ENCODE measurements at places on chromosomes 2 and 18.
A peak's percentile ranks its signal among the peaks of the same experiment; 100 is the strongest.

GRCh38 chr2:120881981-120882788 is 146.5 kb downstream of the GLI2 start:
- no peak for DNase-seq

GRCh38 chr2:151765760-151766410 is 31.6 kb upstream of the NEB start:
- DNase-seq, result no peak

DNA sequence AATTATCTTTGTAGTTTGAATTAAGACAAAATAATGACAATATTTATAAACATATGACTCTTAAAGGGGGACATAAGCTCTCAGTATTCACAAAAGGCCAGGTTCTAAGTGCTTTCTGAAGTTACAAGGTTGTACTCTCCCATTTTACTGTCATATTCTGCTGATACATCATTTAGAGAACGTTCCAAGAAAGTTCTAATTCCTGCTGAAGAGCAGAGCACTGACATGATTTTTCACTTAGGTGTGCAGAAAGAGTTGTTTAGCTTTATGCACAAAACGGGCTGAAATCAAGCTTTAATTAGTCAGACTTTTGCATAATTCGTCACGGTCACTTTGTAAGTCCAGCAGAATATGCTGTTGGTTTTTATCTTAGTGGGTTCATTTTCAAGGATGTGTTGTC is 37.3 kb downstream of the ADAM23 start:
- DNase-seq, result no peak

DNA sequence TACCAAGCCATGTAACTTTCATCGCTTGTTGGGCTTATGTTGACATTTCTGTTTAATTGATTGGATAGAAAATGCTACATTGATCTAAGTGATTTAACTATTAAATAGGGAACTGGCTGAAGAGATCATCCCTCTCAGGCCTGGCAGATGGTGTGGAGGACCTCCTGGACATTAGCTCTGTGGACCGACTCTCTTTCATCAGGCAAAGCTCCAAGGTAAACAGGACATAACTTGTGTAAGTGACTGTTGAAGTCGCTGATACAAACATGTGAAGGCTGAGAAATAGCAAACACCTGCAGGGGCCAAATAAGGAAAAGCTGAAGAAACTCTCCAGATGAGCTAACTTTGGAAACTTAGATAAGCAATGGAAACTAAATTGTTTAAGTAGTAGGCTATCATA is 68.8 kb downstream of the UNC80 start:
- DNase-seq, result no peak

- no peak for DNase-seq
These were observed 336.1 kb downstream of the OSR1 start for GRCh38 chr2:19022334-19022733.

DNA sequence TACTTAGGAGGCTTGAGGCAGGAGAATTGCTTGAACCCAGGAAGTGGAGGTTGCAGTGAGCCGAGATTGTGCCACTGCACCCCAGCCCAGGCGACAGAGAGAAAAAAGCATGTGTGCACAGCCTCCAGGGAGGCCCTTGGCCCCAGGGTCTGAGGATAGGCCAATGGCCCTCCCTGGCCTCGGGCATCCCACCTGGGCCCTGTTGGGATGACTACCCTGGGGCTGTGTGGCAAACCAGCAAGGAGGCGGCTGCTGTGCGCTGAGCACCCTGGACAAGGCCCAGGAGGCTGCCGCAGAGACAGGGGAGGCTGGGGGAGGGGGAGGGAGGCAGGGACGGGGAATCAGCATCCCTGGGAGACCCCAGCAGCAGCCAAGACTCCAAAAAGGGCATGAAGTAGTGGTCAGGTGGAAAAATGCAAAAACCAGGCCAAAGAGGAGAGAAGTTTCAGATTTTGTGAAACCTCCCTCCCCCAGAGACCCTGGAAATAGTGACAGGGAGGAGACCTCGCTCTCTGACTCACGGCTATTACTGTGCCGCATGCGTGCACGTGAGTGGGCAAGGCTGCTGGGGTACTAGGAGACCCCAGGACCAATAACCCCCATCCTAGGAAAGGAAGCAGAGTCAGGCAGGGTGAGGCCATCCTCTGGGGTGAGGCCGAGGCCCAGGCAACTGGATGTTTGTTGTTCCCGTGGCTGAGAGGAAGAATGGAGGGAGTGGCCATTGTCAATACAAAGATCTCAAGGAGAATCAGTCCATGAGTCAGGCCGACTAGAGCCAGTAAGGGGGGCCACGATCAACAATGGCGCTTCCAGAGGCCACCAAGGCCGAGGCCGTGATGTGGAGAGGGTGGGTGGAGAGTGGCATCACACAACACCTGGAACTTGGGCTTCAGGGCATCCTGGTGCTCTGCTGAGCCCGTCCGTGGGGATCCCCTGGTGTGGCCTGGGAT is 16.0 kb upstream of the B3GNT7 start:
- DNase-seq, result no peak

DNA sequence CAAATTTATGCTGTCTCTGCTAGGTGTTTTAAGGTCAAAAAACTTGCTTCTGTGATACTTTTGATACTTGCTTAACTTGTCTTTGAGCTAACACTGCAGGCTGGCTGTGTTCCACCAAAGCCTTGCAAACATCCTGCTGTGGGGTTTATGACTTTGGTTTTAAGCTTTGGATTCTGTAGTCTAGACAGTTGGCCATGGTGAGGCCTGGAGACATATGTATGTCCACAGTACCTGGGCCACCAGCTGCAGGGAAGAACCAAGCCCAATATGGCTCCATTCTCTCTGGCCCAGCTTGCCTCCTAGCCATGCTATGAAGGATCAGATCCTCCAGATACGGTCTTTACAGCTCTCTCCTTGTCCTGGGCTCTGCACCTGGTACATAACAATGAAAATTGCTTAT is 113.9 kb downstream of the INO80D start:
- DNase-seq, result peak; percentile 13

DNA sequence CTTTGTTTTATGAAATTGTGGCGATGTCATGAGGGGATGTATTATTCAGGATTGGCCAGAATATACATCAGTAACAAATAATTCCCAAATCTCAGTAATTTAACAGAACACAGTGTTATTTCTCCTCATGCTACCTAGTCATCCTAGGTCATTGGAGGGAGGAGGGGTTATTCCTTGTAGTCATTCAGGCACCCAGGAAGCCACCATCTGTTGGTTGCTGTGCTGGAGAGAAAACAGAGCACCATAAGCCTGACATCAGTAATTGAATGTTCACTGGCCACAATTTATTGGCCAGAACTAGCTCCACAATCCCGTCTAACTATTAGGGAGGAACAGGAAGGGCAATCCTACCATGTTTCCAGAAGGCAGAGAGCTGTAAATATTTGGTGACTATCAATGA is 303.5 kb upstream of the CELF4 start:
- no peak for DNase-seq

- no peak for DNase-seq
These were observed 19.7 kb upstream of the FHL2 start for GRCh38 chr2:105418522-105418921.

GRCh38 chr2:163664610-163665009 is 71.2 kb downstream of the FIGN start:
- DNase-seq, result no peak

DNA sequence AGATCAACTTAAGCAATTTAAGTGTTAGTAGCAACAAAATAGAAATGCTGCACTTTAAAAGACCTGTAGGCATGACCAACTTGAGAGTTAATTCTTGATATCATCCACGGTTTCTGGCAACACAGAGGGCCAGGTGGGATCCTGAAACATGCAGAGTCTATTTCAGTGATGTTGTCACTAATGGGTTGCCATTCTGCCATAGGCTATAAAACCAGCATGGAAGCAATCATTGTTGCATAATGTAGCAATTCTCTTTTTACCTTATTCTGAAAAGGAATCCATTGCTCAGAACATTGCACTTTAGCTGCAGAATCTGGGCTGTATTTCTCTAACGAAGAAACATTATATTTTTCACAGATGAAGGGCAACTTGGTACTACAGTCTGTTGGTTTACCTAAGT is 53.9 kb upstream of the CD302 start:
- DNase-seq, result no peak

GRCh38 chr2:125567100-125567499 is 1088.9 kb upstream of the GYPC start:
- no peak for DNase-seq

DNA sequence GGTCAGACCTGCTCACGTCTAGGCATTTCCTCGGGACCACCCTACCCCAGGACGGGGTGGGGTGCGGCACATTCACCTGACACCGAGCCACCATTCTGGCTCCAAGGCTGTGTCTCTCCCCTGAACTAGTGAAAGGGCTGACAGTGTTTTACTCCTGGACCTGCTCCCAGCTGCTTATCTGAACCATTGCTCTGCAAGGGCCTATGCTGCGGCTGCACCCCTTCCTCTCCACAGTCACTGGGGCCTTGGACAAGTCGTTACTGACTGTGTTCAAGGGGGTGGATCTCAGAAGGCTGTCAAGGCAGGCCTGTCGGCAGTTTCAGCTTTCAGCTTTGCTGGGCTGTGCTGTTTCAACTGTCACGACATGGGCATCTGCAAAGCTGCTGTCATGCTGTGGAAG is 11.7 kb downstream of the CREG2 start:
- no peak for DNase-seq

- DNase-seq, result no peak
These were observed 132.9 kb upstream of the MGAT5 start for GRCh38 chr2:134120733-134121630.

DNA sequence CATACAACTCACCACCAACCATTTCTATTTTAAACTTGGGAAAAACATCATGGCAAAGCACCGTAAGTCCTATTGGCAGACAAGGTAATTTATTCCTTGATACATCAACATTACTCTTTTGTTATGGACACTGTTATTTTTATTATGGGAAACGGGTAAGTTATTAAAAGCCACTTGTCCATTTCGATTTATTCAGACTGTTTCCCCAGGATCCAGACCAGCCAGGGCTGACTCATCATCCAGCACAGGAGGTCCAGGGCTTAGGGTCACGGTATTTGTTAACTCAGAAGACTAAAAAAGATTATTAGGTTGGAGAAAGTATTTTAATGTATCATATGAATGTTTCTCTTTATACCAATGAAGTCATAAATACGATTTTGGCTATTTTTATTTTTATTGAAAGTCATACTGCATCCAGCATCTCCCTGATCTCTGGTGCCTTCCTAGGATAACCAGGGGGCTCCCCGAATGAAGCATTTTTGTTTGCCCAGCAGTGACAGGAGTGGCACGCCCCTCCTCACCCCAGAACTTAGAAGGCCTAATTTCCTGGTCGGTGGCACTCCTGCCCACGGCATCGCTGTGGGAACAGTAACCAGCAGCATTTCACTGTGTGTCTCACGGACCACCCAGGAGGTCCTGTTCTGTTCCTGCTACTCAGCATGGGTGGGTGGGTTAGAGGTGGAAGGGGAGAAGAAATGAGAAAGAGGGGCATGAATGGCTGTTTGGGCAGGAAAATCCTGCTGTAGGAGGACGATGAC is 446.1 kb downstream of the EIPR1 start:
- DNase-seq, result no peak

GRCh38 chr2:158730621-158731140 is 64.4 kb upstream of the DAPL1 start:
- DNase-seq, result no peak

- no peak for DNase-seq
These were observed 108.5 kb upstream of the UNC80 start for GRCh38 chr2:209663139-209663538.

DNA sequence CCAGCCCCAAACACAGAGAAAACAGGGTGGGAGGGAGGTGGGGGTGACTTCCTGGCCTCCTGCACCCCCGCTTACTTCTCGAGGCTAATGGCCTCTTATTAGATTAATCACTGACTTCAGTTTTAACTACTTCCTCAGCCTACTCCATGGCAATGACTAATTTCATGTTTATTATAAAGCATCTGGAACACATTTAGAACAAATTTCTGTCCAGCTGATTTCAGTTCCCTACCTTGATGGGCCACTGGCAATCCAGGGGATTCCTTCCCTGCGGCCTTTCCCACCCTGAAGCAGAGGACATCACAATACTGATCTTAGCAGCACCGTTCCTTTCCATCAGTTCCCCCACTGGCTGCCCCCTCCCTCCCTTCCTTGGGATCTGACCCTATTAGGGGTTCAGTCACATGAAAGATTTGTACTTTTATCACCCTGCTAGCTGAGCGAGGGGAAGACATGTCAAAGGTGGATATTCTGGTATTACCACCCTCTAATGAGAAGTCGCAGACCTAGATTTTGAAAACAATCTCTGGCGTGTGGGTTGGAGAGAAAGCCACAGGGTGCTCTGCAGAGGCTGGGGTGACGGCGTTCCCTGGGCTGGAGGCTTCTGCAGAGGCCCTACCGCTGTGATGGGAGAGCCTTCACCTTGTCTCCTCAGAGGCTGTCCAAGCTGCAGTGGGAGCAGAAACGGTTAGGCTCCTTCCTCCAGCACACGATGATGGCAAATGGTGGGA is 67.6 kb downstream of the KIAA2012 start:
- no peak for DNase-seq

DNA sequence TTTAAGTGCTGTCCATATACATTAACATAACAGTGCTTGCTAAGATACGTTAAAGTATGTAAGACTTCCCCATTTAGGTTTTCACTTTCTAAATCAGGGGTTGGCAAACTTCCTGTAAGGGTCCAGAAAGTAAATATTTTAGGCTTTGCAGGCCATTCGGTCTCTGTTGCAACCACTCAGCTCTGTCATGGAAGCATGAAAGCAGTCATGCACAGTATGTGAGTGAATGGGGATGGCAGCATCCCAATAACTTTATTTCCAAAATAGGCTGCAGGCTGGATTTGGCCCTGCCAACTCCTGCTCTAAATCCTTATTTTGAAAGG is 128.7 kb downstream of the PLA2R1 start:
- no peak for DNase-seq

GRCh38 chr2:13240789-13241487 is 524.2 kb downstream of the TRIB2 start:
- DNase-seq, result no peak

DNA sequence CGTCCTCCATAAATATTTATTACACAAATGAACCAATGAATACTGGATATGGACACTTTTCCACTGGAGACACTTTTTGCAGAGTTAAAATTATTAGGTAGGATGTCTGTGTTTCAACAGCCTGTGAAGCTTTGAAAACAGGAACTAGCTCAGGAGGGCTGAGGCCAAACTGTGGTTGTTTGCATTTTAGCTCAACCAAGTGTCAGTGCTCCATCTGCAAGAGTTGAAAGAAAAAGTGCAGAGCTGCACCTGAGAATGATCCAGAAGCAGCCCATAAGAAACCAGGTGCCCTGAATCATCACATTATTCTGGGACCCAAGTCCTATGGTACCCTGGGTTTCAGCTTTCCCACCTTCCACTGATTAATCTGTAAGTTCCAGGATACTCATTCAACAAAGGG is 180.4 kb downstream of the TRIB2 start:
- DNase-seq, result no peak
